ENCODE measurements at places on chromosomes 11 and 22.

GRCh38 chr11:21625982-21626381 lies 566.9 kb upstream of the ANO5 start:
- DNase-seq: no peak

DNA sequence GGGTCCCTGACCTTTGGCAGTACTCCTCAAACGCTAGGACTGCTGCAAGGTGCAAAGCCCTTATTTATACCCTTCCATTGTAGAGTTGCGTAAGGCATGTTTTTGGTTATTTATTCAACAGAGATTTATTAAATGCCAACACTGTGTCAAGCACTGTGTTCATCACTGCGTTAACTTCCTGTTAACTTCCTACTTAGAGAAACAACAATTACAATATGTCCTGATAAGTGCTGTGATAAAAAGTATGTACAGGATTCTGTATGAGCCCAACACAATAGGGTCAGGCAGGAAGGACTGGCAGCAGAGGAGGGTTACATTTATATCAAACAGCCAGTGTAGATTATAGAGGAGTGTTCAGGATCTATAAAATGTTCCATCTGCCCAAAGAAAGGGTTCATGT lies 812.8 kb upstream of the API5 start:
- DNase-seq: no peak

GRCh38 chr22:48389916-48390315 lies 1437.8 kb downstream of the BRD1 start:
- no peak for DNase-seq

DNA sequence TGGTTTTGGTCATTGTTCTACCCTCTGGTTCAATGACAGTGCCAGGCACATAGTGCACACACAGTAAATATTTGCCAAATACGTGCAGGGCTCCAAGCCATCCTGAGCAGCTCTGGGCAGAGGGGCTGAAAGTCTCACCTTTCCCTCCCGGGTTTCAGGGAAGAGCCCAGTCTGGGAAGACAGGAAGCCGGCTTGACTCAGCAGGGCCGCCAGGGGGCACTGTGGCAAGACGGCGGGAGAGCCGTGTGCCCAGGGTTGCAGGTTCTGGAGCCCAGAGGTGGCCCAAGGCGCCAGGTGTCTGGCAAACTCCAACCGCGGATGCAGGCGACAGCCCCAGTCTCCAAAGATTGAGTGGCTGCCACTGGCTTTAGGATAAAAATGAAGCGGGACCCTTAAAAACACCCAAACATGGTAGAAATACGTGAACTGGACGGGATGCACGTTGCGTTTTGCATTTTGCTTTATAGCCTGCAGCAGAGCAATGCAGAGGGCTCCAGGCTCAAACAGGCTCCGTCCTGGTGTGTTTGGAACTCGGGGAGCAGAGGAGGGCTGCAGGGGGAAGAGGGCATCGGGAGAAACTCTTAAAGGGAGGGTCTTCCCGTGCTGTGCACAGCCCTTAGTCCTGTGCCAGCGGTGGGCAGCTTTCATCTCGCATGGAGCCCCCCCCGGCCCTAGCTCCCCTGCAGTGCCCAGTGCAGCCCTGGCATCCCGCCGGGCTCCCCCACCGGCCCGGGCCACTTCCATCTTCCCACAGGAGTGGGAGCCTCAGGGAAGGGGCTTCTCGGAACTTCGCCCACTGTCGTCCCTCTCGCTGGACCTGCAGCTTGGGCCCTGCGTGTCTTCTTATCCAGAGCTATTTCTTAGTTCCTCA lies 10.7 kb downstream of the KRTAP5-5 start:
- DNase-seq: no peak
